ENCODE measurements at places on chromosomes 12 and 14.
A peak's percentile ranks its signal among the peaks of the same experiment; 100 is the strongest.

DNA sequence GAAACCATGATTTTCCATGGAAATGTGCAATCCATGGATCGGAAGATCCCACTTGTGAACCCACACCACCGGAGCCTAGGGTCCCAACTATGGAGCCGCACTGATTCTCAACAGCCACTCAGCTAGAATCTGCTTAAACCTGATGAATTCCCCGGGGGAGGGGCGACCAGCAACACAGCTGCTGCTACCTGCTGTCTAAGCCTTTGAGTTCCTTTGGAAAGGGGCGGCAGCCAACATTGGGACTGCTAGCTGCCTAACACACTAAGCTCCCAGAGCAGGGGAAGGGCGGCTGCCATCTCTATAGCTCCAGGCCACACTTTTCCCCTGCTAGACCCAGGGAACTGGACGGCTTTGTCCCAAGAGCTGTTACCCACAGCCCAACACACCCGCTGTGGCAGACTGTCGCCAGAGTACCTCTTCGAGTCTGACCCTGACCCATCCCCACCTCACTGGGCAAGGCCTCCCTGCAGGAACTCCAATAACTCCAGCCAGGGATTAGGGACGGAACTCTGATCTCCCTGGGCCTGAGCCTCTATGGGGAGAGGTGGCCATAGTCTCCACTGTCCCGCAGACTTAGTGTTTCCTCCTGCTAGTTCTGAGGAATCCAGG is 205.8 kb upstream of the SLC16A7 start:
- DNase-seq = no peak

DNA sequence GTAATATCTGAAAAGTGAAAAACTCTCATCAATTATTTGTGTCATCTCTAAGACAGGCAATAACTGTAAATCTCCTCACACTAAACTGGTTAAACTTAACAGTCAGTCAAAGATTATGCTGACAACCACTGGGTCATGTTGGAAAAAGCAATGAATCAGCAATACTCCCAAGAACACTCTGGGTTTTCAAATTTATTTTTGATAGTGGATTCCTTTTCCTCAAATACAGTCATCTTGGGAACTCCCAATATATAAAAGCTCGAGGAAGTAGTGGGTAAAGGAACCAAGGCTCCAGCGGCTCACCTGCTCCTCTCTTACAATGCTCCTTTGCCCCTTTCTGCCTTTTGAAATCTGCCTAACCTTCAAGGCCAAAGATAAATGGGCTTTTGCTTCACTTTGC is 70.0 kb downstream of the ARMH4 start:
- DNase-seq = peak; percentile 68

DNA sequence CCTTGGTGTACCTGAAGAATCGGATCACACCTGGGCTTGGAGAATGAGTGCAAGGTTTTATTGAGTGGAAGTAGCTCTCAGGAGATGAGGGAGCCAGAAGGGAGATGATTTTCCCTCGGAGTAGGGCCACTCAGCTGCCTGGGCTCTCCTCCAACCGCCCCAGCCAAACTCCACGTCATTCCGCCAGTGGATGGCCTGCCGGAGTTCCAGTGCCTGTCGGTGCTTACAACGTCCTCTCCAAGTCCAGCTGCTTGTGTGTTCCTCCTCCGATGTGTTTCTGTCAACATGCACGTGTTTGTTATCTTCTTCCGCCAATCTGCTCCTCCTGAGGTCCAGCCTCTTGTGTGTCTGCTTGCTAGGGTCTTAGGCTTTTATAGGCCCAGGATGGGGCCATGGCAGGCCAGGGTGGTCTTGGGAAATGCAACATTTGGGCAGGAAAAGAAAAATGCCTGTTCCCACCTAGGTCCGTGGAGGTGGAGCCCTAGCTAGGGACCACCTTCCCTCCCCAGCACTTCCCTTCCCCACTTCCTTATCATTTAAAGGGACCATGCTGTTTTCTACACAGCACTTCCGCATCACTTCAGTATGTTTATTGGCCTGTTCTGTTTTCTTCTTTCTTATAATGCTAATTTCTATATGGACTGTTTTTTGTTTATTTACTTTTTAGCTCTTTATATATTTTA is 343.2 kb downstream of the PDZRN4 start:
- DNase-seq = no peak

DNA sequence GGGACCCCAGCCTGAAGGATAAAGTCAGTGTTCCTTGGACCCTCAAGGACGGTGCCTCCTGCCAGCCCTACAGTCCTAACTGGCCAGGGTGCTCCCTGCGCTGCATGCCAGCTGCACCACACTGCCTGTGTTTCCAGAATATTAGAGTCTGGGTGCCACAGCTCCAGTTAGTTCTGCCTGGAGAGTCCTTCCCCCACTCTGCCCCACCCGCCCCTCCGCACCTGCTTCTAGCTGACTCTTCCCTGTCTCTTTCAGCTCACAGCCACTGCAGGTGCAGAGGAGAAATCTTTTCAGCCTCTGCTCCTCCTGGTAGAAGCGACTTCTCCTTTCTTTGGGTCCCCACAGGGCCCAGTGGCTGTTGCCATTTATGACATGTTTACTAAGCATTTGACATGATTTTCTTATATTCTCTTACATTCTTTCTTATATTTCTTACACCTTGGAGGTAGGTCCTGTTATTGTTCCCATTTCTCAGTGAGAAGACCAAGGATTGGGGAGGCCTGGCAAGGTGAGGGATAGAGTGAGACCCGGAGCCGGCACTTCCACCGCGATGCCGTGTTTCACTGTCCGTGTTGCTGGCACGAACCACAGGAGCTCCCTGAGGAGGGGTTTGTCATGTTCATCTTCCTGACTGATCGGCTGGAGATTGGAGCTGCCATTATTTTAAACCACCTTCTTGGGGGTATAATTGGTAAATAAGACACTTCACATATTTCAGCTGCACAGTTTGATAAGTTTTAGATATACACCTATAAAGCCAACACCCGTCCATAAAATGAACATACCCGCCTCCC is 29.4 kb downstream of the SYNE3 start:
- DNase-seq = no peak

DNA sequence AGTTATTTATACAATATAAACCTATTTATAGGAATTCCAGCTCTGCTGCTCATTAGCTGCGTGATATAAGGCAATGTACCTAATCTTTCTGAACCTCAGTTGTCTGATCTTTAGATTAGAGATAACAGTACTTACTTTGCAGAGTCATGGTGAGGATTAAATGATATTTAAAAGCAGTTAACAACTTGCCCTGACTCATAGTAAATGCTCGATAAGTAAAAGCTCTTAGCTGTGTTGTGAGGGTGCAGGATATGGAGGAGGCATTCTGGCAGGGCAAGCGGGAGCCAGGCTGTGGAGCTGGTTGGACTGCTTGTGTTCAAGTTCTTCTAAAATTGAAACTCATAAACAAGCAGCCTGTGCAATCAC is 140.0 kb upstream of the PRICKLE1 start:
- DNase-seq = peak; percentile 77

GRCh38 chr14:74962493-74962892 is 7.1 kb upstream of the PGF start:
- DNase-seq = no peak

GRCh38 chr12:113796066-113796827 is 169.9 kb downstream of the RBM19 start:
- DNase-seq = no peak

DNA sequence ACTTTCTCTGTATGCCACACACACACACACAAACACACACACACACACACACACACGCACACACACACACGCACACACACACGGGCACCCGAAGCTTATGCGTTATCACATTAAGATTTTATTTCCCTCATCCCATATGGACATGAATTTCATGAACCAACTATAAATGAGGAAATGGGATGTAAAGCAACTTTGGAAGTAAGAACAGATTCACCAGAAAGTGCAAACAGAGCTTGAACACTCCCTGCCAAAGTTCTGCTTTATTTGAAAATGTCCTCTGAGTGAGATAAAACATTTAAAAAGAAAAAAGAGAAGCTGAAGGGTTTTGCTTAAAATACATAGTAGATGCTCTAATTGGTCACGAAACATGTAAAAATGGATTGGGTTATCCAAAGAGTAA is 90.4 kb upstream of the OTX2 start:
- no peak for DNase-seq

DNA sequence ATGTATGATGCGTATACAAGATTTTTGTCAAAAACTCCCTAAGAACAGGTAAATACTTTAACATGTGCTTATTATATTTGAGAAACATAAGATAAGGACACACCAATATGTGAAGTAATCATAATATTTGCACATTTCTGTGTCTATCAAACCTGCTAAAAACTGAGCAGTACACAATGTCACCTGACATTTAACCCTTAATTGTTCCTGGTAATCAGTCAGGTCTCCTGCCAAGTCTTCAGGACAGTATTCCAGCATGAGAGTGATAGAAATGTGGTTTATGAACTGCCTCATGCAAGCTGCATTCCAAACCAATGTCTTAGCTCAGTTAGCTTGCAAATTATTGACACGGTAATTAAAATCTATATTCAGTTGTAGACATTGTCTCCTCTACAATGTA is 4.2 kb downstream of the SOX5 start:
- no peak for DNase-seq

- DNase-seq = no peak
Observed at GRCh38 chr14:81350344-81351130, 49.6 kb downstream of the STON2 start.

- DNase-seq = peak; percentile 100
Observed at GRCh38 chr14:60151715-60152114, 13.5 kb downstream of the DHRS7 start.

DNA sequence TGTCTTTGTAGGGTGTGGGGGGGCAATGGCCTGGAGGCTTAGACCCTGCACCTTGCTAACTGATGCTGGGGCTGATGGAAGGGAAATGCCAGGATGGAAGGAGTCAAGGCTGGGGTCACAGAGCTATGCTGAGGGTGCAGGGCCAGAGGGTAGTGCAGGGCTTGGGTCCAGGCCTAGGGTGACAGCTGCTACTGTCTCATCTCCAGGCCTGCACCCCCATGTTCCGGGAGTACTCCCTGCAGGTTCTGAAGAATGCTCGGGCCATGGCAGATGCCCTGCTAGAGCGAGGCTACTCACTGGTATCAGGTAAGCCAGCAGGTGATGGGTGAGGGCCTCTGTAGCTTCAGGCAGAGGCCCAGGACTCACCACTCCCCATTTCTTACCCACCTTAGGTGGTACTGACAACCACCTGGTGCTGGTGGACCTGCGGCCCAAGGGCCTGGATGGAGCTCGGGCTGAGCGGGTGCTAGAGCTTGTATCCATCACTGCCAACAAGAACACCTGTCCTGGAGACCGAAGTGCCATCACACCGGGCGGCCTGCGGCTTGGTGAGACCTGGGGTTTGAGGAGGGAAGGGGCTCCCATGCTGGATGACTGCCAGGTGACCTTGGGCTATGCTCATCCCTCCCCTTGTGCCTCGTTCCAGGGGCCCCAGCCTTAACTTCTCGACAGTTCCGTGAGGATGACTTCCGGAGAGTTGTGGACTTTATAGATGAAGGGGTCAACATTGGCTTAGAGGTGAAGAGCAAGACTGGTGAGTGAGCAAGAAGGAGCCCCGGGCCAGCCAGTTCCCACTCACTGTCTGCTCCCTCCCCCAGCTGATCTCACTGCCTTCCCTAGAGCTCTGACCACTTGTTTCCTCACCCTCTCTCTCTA is 4.1 kb downstream of the SHMT2 start:
- no peak for DNase-seq

DNA sequence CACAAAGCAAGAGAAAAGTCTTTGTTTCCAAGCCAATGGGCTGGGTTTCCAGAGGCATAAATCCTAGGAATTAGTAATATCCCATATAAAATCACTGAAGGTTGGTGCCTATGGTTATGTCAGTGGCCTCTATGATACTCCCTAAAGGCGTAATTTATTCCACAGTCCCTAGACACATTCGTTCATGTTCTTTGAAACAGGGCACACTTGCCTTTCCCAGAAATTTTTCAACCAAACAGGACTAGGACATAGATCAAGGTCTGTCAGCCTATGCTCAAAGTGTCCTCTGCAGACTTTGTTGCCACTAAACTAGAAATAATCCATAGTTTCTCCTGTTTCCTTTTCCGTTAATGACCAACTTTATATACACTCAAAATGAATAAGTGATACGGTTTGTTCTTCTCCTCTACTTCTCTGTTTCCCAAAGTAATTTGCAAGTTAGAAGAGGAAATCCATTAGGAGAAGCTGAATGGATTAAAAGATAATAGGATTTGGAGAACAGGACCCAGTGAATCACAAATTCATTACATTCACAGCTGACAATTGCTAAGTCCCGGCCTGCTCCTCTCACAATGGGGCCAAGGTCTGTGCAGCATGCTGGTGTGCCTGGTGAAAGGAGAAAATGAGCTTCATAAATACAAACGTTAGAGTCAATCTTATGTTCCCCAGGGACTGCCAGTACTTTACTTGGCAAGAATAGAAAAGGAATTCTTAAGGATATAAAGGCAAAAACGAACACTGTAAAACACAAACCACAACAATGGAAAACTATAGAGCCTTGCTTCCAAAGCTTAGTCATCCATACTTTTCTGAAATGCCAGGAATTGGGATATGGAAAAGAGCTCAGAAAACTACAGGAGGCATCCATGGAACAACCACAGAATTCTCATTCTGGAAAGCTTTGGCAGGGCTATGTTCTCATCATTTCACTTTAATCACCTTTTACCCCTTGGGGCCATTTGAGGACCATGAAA is 966.2 kb downstream of the NRXN3 start:
- no peak for DNase-seq

DNA sequence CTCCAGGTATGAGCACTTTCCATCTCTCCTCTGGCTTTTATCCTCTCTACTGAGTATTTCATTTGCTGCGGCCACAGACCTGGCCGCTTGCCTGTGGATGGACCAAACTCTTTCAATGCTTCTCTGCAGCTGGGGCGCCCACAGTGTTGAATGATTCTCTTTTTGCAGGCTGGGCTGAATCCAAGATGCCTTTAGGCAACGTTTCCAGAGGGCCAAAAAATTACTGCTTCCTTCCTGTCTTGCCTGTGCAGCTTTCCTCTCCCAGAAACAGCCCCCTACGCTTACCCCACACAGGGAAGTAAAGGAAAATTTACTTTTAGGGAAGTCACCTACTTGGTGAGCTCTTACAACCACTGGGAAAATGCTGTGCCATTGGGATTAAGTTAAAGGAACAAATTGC is 55.6 kb upstream of the JDP2 start:
- DNase-seq = no peak

- no peak for DNase-seq
Observed at GRCh38 chr12:5123921-5124320, 80.2 kb downstream of the KCNA5 start.

- no peak for DNase-seq
Observed at GRCh38 chr12:109092497-109093021, 713 bp downstream of the ALKBH2 start.

DNA sequence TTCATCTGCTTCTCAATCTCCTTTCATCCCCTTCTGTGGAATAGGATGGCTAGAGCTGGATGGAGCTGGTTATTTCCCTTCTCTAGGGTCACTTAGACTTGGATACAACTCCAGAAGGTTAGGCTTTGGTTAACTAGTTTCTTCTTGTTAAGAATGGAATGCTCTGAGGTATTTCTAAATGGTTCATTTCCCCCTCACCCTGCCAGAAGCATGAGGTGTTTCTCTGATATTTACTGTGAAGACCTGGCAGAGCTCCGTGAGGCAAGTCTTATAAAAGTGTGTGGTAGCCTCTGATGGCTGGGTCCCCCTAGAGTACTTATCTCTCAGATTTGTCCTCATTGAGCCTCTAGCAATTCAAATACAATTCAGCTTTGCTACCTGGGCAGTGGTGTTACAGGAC is 207.9 kb downstream of the SLC16A7 start:
- peak; percentile 13 for DNase-seq

- peak; percentile 88 for DNase-seq
Observed at GRCh38 chr14:73728717-73729330, 14.6 kb upstream of the PNMA1 start.

- peak; percentile 86 for DNase-seq
Observed at GRCh38 chr14:106848330-106849121, 1322.1 kb downstream of the TMEM121 start.
